ENCODE measurements at places on chromosomes 5 and 9.

- no peak for DNase-seq
These were observed 4.1 kb downstream of the PTCH1 start for GRCh38 chr9:95512709-95513095.

- DNase-seq = no peak
These were observed 76.9 kb upstream of the MINAR2 start for GRCh38 chr5:129670957-129671500.

DNA sequence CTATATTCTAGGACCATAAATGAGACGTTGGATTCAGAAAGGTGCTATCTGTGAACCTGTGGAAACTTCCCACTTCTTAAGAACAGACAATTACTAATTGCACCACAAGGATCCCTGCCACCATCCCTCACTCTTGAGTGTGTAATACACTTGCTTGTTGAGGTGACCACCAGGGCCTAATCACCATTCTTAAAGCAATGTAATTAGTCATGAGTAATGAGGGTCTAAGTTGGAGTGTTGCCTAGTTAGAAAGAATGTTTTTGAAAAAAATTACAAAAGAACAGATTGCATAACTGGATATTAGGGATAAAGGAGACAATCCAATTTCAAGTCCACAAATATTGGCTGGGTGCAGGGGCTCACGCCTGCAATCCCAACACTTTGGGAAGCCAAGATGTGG is 56.9 kb upstream of the TRIO start:
- no peak for DNase-seq

- peak; percentile 55 for DNase-seq
These were observed 70.7 kb upstream of the GNE start for GRCh38 chr9:36328798-36329411.

GRCh38 chr5:175823731-175824525 is 47.5 kb upstream of the CPLX2 start:
- peak; percentile 85 for DNase-seq

GRCh38 chr9:133822430-133823065 is 84.4 kb upstream of the SARDH start:
- DNase-seq = no peak

GRCh38 chr5:135439231-135440205 is 7.6 kb downstream of the DCANP1 start:
- DNase-seq = no peak

DNA sequence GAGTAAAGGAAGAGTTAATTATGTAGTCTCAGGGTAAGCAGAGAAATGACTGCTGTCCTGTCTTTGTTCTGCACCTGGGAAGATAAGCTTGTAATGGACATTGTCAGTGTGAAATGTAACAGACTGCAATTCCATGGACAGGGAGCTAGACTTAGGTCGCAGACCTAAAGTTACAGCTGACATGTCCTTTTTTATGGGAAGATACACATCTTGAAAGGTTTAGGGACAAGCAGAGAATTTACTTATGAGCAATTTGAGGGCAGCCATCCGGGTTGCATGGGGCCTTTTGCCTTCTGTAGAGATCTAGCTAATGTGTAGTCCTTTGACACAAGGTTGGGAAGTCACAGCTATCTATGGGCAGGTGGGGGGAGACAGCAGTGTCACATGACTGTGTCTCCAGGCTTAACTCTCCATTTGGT is 85.7 kb downstream of the SERINC5 start:
- DNase-seq = no peak

DNA sequence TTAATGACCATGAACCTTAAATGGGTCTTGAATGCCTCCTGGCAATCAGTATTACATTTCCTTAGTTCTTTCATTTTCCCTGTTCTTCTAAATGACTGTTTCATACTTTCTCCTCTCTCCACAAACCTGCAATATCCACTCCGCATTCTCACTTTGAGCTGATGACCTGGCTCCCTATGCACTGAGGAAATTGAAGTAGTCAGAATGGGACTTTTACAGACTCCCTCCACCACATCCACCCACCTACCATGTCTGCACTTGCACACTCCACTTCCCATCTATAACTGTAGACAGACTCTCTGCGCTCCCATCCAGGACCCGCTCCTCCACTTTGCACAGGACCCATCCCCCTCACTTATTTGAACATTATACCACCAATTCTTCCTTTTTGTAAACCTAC is 36.2 kb upstream of the GZMA start:
- no peak for DNase-seq

DNA sequence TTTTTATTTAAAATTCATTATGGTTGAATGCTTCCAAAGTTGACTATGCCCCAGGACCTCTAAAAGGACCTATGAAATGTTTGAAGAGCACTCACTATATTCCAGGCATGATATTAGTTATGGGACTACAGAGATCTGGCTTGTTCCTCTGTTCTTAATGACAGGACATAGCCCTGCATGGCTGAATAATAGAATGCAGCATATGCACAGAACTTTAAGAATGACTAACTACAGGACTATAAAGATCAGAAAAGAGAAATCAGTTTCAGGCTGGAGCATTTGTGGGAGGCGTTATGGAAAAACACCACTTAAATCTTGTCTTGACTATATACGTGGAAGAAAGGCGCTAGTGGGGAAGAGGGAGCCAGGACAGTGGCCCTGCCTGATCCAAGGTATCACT is 239.2 kb downstream of the DOCK8 start:
- DNase-seq = no peak

- no peak for DNase-seq
These were observed 127.6 kb downstream of the RFX3 start for GRCh38 chr9:3398232-3398648.

DNA sequence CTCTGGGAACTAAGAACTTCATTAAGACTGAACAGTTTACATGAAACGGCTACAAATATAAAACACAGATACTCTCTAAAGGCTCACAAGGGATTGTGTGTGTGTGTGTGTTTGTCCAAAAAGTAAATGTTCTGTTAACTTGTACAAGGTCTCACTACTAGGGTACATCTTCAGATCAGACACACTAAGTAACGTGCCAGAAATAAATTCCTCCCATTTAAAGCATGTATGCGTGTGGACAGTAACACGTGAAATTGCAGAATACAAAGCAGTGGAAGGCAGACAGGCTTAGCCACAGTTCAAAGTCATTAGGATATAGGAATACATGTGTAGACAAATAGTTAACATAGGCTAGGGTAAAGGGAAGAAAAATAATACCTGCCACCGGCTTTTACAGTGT is 1.8 kb downstream of the BNC2 start:
- DNase-seq = no peak

DNA sequence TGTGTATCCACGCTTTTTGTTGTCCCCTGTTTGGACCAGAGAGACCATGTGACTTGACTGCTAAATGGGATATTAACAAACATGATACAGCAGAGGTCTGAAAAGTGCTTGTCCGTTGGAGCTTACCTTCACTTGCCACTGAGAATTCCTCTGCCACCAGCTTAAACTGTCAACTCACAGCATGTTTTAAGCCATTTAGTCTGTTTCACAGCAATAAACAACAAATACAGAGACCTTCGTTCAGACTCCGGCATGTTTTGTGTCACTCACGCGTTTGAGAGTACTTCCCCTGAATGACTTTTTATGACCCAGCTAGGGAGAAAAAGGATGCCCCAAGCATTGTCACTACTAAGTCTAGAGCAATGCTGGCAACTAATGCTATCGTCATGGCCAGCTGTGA is 173.8 kb downstream of the PTPRD start:
- no peak for DNase-seq

GRCh38 chr9:123162791-123163345 is 105.5 kb downstream of the STRBP start:
- no peak for DNase-seq

GRCh38 chr5:76555717-76556116 is 67.5 kb downstream of the F2RL2 start:
- DNase-seq = no peak

All from WERI-Rb-1 (cell line).